ENCODE measurements at places on chromosomes 13 and 19.

DNA sequence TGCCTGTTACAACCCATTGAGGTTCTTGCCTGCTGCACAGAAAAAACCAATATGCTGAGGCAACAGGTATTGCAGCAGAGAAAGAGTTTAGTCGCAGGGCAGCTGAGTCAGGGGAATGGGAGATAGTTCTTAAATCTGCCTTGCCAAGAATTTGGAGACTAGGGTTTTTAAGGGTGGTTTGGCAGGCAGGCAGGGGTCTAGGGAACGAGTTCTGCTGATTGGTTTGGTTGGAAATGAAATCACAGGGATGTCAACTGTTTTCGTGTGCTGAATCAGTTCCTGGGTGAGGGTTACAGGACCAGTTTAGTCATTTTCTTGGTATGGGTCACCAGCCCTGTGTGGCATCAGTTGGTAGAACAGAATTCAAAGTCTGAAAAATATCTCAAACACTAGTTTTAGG lies 36.6 kb downstream of the PDS5B start:
- DNase-seq: no peak

- DNase-seq: no peak
Observed at GRCh38 chr13:74550039-74550438, 415.8 kb upstream of the KLF12 start.

- DNase-seq: no peak
Observed at GRCh38 chr13:70720386-70720785, 612.1 kb upstream of the KLHL1 start.

GRCh38 chr13:22265563-22265962 lies 594.7 kb downstream of the FGF9 start:
- DNase-seq: no peak

GRCh38 chr13:48818495-48819356 lies 157.0 kb upstream of the FNDC3A start:
- peak; percentile 90 for DNase-seq

DNA sequence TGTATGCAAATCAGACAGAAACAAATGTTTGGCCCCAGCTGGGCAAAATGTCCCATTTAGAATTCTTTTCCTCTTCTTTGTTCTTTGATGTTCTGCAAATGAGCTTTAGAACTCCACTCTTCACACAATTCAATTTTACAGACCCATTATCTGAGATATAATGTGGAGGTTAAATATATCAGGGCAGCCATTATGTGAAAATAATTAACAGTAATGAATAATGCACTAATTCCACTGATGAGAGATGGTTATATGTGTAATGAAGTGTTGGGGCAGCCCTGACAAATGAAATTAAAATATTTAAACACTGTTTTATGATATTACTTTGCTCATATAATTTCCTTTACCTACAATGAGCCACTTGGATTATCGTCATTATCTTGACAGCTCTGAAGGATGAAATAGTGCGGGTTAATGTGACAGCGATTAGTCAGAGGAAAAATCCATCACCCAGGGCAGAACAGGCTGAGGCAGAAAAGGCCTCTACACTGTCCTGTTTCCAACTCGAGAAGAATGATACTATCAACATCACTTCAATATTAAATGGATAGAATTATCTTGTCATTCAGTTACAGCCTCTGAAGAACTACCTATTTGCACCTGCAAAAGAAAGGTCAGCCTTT lies 321.1 kb downstream of the RBM26 start:
- DNase-seq: no peak

- DNase-seq: no peak
Observed at GRCh38 chr13:24071423-24072075, 89.0 kb upstream of the SPATA13 start.

DNA sequence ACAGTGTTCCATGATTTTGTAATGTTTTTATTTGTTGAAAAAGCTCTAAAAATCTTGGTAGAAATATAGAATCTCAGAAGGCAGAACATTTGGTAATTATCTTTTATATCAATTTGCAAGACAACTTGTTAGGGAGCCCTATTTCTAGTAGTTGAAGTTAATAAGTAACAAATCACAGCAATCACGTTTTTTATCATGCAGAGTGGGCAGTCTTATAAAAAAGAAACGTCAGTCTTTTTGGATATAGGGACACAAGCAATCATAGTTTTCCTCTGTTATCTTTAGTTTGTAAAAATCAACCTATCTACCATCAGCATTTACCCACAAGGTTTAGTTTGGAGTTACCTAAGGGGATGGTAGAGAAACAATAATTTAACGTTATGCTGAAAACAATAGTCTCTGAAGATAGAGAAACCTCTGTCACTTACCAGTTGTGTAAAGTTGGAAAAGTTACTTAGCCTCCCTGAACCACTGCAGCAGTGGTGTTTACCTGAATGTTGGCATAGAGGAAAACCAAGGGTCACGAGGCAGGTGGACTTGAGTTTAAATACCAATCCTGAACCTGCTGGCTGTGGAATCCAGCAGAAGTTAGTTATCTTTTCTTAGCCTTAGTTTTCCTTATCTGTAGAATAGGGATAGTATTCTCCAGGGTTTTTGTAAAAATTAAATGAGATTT lies 192.8 kb downstream of the GGACT start:
- DNase-seq: no peak

DNA sequence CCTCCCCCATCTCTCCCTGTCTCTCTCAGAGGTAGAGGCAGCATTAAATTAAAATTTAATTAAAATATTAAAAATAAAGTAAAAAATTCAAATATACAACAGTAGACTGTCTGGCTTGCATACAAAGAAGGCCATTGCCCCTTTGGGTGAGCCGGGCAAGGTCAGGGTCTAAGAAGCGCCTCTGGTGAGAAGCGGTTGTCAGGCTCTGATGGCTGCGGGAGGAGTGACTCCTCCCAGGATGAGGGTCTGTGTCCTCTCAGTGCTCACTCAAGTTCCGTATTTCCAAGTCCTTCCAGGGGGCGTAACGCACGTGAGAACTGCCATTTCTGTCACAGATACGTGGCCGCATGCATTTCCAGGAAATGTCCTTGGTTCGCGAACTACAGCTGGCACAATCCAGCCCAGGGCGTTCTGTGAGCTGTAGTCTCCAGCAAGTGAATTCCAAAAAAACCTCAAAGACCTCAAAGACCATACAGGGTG lies 737 bp upstream of the ZNF181 start:
- DNase-seq: no peak

- peak; percentile 63 for DNase-seq
Observed at GRCh38 chr13:39875111-39875987, 219.9 kb downstream of the COG6 start.

DNA sequence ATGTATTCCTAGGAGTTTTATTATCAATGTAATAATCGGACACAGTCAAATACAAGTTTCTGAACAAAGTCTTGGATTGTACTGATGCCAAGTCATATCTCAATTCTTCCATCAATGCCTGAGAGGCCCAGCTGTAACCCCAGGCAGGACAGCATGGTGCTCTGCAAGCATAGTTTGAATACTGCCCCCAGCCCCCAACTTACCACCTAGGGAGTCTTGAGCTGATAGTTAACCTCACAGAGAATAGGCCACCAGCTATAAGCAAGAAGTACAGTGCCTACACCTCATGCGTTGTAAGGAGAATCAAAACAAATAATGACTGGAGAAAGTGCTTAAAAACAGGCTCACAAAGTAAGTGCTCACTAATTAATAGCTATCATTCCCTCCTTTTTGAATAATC lies 2.7 kb downstream of the PROSER1 start:
- DNase-seq: no peak

- DNase-seq: no peak
Observed at GRCh38 chr19:48190288-48190884, 19.9 kb downstream of the ZSWIM9 start.

DNA sequence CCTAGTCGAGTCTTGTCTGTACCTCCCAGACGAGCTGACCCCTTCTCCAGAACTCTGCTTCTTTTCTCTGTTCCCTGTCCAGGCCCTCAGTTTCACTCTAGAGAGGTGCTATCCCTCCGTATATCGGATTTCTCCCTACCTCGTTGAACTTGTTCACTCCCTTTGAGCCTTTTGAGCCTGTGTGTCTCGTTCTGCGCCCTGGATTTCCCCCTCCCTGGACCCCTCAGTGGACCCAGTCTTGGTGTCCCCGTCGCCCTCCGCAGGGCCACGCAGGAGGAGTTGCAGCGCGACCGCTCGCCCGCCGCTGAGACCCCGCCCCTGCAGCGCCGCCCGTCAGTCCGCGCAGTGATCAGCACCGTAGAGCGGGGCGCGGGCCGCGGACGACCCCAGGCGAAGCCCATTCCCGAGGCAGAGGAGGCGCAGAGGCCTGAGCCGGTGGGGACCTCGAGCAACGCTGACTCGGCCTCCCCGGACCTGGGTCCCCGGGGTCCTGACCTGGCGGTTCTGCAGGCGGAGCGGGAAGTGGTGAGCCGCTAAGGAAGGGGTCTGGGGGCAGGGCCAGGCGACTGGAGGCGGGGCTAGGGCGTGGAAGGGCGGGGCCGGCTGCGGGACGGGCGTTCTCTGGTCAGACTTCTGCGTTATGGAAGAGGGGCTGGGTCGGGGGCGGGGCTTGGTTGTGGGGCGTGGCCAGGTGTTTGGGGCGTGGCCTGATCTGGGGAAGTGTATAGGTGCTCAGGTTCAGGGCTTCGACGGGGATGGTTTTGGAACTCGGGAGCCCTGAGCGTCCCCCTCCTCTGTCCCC lies 5.5 kb downstream of the EPS8L1 start:
- no peak for DNase-seq

DNA sequence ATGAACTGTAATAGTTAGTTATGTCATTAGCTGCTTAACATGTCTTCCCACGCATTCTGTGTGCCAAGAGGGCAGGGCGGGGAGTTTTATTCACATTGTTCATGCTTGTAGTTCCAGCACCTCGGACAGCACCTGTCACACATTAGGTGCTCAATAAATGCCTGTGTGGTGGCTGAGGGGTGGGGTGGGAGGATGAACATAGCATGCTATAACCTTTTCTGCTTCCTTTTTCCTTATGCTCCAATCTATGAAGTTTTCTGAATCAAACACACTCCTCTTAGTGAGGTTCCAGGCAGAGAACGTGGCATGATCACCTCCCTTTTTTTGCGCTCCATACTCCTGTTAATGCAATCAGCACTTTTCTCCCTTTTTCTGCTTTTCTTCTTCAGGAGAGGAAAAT lies 15.8 kb upstream of the PTPRS start:
- no peak for DNase-seq

DNA sequence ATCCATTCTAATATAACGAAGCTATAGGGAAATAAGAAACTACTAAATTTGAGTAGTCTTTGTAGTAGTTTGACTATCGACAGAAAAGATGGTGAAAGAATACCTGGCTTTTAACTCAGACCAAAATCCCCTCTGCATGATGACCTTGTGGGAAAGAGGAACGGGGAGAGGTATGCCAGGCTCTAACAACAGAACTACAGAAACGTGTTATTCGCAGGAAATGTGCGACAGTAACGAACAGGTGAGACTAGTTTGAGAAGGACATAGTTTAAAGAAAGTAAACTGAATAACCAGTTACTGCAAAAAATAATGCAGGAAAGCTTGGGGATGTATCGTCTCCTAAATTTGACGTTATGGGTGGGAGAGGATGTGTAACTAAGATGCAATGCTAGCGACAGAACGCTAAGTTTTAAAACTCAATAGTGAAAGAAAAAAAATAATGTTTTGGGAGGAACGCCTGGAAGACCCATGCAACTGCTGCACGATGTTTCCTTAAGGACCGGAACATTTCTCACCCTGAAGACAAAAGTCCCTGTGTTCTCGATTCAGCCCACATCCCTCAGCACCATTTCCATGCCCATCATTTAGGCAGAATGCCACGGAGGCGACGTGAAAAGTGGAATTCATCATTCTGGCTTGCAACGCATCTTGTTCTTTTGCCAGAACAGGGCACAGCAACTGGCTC lies 1.6 kb upstream of the RAP2A start:
- no peak for DNase-seq

DNA sequence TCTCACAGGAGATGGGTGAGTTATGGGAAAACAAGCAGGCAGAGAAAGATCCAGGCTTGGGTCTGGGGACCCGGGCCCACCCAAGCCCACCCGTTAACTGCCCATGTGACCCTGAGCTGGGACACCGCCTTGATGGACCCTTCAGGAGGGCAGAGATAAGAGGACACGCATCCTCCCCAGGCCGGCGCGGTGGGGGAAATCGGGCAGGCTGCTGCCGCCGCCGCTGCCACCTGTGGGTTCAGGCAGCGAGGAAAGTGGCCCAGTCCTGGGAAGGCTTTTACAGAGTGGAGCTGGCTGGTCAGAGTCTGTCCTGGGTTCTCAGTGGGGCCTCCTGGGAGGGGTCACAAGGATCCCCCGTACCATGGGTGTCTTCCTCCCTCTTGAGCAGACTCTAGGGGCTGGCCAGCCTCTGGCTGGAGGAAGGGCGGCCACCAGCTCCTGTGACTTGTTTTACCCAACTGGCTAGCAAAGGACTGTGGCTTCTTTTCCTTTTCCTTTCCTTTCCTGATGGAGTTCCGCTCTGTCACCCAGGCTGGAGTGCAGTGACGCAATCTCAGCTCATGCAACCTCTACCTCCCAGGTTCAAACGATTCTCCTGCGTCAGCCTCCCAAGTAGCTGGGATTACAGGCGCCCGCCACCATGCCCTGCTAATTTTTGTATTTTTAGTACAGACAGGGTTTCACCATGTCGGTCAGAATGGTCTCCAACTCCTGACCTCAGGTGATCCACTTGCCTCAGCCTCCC lies 155.4 kb downstream of the KDM4B start:
- DNase-seq: no peak

DNA sequence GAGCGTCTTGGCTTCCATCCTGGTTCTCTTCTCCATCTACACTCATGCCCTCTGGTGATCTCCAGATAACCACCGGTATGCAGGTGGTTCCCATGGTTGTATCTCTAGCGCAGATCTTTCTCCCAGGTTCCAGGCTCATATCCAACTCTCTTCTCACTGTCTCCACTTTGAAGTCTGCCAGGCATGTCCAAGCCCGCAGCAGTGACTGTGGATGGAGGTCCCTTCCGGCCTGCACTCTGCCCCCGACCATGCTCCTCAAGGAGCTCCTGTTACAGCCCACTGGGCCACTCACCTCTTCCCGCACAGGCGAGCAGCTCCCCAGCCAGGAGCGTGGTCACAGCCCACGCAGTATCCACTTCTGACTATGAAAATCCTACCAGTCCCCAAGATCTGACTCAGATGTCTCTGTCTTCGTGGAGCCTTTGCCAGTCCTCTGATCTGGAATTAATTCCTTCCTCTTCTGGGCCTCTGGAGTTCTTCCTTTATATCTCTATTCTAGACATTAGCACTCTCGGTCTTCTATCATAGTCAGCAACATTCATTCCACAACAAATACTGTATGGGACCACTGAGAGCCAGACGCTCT lies 100.2 kb downstream of the TEX26 start:
- DNase-seq: no peak

Data from RCC 7860 (cell line).